ENCODE measurements at places on chromosomes 6 and 20. TPM values are rescaled to one million over a fixed set of nuclear protein-coding genes. Genes with fewer than 3 reads are reported as not detected.

DNA sequence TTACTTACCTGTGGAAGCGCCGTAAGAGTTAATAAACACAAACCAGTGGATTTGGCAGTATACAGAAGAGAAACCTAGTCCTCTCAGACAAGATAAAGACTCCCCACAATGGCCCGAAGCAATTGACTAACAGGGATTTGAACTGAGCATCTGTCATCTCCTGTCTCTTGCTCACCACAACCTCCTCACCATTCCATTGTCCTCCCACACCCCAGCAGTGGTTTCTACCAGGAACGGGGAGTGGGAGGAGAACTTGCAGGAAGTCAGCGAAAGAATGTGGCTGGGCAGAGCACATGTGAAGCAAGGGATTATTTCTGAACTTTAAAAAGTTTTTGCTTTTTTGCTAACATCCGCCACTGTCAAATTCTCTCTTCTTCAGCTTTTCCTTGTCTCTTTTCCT lies 24.6 kb upstream of the TAAR1 start:
- no peak for DNase-seq
- no peaks in the 10 kb centered on the region for H3K36me3 ChIP-seq
- peaks cover 27% of the 10 kb centered on the region for H3K27me3 ChIP-seq
- peaks cover 11% of the 10 kb centered on the region for H3K4me1 ChIP-seq

GRCh38 chr6:156697225-156697830 lies 79.8 kb upstream of the ARID1B start:
- no peak for DNase-seq
- no peaks in the 10 kb centered on the region for H3K36me3 ChIP-seq
- peaks cover 24% of the 10 kb centered on the region for H3K4me1 ChIP-seq
- H3K4me3 ChIP-seq = no peak overlapping the region

- no peak overlapping the region for H3K27ac ChIP-seq
- H3K4me3 ChIP-seq = no peak overlapping the region
- H3K27me3 ChIP-seq = no peaks in the 10 kb centered on the region
- peaks cover 4% of the 10 kb centered on the region for H3K4me1 ChIP-seq
- H3K36me3 ChIP-seq = peaks cover 74% of the 10 kb centered on the region
These were observed 19.8 kb downstream of the NFYA start for GRCh38 chr6:41092421-41093140.

DNA sequence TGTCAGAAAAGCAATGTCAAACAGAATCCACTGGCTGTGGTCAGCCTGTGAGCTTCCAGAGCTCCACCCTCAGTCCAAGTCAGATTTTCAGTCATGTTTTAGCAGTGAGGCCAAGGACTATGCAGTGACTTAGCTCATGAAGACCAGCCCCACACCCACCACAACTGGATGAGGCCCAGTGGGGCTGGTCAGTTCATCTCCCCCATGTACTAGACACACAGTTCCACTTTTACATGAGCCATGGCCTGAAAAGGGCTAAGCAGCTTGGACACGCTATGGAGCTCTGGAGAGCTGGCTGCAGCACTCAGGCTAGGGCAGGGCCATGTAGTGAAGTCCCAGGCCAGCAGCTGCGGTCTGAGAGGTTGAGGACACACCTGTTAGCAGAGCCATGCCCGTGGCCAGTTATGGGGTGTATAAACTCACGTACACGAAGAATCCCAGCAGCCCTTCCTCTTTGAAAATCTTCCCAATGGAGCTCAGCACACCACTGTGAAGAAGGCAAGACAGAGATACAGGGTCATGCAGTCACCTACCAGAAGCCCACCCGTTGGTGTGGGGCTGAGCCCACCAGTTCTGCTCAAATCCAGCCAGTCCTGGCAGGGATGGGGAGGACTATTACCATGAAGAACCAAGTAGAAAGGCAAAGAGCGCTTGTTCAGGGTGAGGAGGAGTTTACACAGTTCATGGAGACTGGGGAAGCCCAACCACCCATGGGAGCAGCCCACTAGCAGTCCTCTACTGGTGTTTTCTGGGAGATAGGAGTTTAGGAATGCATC lies 10.6 kb downstream of the MTCH1 start:
- H3K27ac ChIP-seq = no peak overlapping the region
- H3K36me3 ChIP-seq = peaks cover 90% of the 10 kb centered on the region
- no peak overlapping the region for H3K4me3 ChIP-seq
- no peak for DNase-seq

GRCh38 chr6:130365166-130366106 lies at the start of gene TMEM200A:
Gene TMEM200A, plus strand, starts transcription at chr6:130366017. Its CDS starts 74,406 bp downstream, at chr6:130440423.
- no peaks in the 10 kb centered on the region for H3K36me3 ChIP-seq
- peaks cover 49% of the 10 kb centered on the region for H3K27me3 ChIP-seq
- peak within 1 kb of the TSS; percentile 12 for H3K27ac ChIP-seq

DNA sequence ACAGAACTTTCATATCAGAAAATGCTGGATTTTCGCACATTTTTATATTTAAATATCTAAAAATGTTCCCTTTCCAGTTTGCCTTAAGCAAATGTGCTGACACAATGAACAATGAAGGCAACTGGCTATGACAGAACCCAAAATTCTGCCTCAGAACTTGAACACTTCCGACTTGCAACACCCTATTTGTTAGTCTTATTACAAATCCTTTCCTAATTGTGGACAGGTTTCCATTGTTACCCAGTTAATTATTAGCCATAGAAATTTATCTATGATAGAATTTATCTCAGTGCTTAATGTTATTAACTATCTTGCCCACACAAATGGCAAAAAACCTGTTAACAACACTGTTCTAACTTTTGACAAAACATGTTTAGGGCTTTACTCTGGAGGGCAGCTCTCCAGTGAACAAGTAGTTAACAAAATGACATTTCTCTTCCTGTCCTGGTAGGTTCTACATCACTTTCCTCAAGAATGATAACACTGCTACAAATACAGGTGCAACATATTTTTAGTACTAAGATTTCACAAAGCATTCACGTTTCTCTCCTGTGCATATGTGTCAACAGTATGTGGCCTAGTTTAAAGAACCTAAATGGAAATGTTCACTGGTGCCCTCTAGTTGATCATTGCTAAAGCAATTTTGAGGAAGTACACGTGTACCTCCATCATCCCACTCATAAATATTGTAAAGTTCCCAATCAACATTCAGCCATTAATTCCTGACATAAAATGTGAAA lies 58.4 kb downstream of the HIVEP2 start:
- peak overlapping the region; percentile 13 for H3K4me3 ChIP-seq
- peaks cover 64% of the 10 kb centered on the region for H3K4me1 ChIP-seq
- peak overlapping the region; percentile 69 for H3K27ac ChIP-seq
- H3K27me3 ChIP-seq = no peaks in the 10 kb centered on the region

NOX3 gene
- total RNA-seq = not detected

ZSCAN16 gene
- total RNA-seq = 4.0 TPM

ABHD16A gene
- total RNA-seq = 52.7 TPM

ENPP4 gene
- 5.4 TPM for total RNA-seq
